NCI-H187 treated with DMSO at 0.1 percent for 48 hours (cell line): ENCODE measurements at places on chromosomes 12 and 14.

- no peak for DNase-seq
Measured at GRCh38 chr12:28954333-28954732, 194.7 kb upstream of the FAR2 start.

DNA sequence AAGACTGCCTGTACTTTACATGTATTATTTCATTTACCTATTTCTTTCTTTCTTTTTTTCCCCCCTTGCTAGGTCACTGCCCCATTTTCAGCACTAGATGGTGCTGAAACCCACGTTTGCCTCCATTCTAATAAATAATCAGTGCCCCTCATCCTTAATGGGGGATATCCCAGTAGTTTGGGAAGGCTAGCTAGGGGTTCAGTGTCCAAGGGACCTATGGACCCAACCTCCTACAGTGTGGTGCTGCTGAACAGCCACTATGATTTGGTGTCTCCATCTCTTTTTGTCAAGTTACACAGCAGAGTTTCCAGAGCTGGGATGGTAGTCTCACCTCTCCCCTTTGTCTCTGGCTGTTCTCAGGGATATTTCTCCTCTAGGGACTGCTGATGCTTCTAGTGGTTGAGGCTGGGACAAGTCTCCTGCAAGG, 6.5 kb upstream of the HCFC2 start:
- DNase-seq: no peak

GRCh38 chr12:53868511-53868986, 70.1 kb upstream of the HOXC13 start:
- DNase-seq: no peak

DNA sequence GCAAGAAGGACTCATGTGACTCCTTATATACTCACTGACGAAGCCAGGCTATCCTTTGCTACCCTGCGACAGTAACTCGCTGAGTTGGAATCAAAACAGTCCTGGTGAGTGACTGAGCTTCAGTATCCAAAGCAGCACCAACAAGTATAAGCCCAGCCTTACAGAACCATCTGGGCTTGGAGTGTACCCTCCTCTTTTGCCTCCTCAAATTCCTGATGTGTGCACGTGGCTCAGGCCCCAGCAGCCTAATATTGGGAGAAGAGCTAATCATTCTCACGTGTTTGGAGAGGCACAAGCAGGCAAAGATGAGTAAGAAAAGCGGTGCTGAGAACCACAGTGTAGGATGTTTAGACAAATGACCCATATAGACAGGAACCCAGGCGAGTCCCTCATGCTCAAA, 34.4 kb downstream of the PPTC7 start:
- no peak for DNase-seq

GRCh38 chr14:105767315-105767714, 240.9 kb downstream of the TMEM121 start:
- DNase-seq: no peak

- no peak for DNase-seq
Measured at GRCh38 chr12:47570151-47570550, 135.7 kb downstream of the RPAP3 start.

DNA sequence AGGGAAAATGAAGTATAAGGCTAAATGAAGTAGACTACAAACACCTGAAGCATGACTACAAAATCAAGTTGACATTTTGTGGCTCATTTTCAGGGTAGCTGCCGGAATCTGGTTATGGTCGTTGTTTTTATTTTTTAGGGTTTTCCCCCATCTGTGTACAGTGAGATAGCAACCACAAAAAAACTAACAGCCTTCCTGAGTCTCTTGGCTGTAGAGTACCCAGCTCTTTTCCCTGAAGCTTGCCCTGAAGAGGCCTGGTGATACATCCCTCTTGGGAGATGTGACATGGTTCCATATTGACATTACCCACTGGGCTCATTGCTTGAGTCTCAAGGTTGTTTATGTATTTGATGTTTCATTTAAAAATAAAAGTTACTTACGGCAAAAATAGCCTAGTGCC, 424.0 kb downstream of the ZFP36L1 start:
- DNase-seq: no peak

DNA sequence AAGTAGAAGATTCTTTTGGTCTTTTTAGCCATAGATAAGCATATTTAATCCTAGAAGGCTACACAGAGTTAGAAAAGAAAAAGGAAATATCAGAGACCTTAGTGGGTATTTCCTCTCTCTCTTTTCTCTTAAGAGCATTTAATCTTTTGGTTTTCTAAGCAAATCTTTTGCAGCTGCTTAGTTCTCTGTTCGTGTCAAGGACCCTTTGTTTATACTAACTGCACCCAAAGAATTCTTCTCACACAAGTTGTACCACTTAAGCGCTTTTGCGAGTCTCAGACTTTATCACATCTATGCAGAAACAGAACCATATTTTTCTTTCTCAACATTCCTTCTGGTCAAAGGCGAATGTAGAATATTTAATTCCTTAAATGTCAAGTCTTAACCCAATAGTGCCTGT, 17.9 kb upstream of the NID2 start:
- no peak for DNase-seq

- no peak for DNase-seq
Measured at GRCh38 chr12:95624589-95624988, 73.3 kb upstream of the USP44 start.
